Esophagus squamous epithelium (tissue), 5 donors: ENCODE measurements at places on chromosomes 6 and 20. TPM values are rescaled to one million over a fixed set of nuclear protein-coding genes. Genes with fewer than 3 reads are reported as not detected.

Gene C20orf204
- total RNA-seq, result 0.57 TPM

Gene CCDC170
- total RNA-seq, result 3.3 TPM

Gene ZSCAN23
- 1.1 TPM for total RNA-seq

Gene OLIG3
- total RNA-seq, result not detected

Gene RAMACL
- 1.4 TPM for total RNA-seq

Gene PPP1R14C
- total RNA-seq, result 9.3 TPM

Gene WFDC5
- 6.0 TPM for total RNA-seq

Gene AIF1
- 24.4 TPM for total RNA-seq

Gene XKR7
- not detected for total RNA-seq

- no peak for DNase-seq
- peaks cover 68% of the 10 kb centered on the region for H3K4me1 ChIP-seq
- H3K36me3 ChIP-seq, result peaks cover 8% of the 10 kb centered on the region
- no peak overlapping the region for H3K27ac ChIP-seq
- H3K4me3 ChIP-seq, result peak overlapping the region; percentile 99
Observed at GRCh38 chr6:3260296-3260695, 1.5 kb downstream of the PSMG4 start.

GRCh38 chr6:168015482-168016175, 18.2 kb downstream of the KIF25 start:
- no peak overlapping the region for H3K27ac ChIP-seq
- no peaks in the 10 kb centered on the region for H3K4me1 ChIP-seq
- no peak for DNase-seq
- no peaks in the 10 kb centered on the region for H3K27me3 ChIP-seq
- no peak overlapping the region for H3K4me3 ChIP-seq

- no peaks in the 10 kb centered on the region for H3K36me3 ChIP-seq
- H3K27ac ChIP-seq, result no peak overlapping the region
- H3K27me3 ChIP-seq, result no peaks in the 10 kb centered on the region
Observed at GRCh38 chr20:38237381-38237780, 23.2 kb downstream of the KIAA1755 start.

DNA sequence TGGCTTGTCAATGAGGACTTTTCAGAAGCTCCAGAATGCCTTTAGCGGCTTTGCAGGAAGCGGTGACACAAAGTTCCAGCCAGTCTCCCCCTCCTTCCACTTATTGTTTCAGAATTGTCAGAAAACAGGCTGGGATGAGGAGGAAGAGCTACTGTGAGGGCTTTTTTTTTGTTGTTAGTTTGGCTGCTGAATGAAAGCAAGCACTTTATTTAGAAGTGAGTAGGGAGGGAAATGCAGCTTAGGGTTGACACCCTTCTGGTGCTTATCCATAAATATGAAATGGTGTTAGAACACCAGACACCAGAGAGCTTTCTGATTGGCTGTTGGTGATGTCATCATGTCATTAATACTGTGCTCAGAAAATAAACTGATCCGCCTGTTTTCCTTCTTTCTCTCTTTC, 251.5 kb downstream of the SOX4 start:
- no peak overlapping the region for H3K4me3 ChIP-seq
- H3K36me3 ChIP-seq, result no peaks in the 10 kb centered on the region
- no peaks in the 10 kb centered on the region for H3K27me3 ChIP-seq
- peak overlapping the region; percentile 7 for H3K27ac ChIP-seq
- no peak for DNase-seq
- H3K4me1 ChIP-seq, result peaks cover 40% of the 10 kb centered on the region

GRCh38 chr6:157980288-157981131, 1.2 kb upstream of the SYNJ2 start:
- H3K4me3 ChIP-seq, result peak overlapping the region; percentile 99
- H3K27me3 ChIP-seq, result no peaks in the 10 kb centered on the region
- no peaks in the 10 kb centered on the region for H3K36me3 ChIP-seq
- peak overlapping the region; percentile 90 for H3K27ac ChIP-seq
- peaks cover 20% of the 10 kb centered on the region for H3K4me1 ChIP-seq

- no peaks in the 10 kb centered on the region for H3K36me3 ChIP-seq
- DNase-seq, result no peak
- no peak overlapping the region for H3K27ac ChIP-seq
- H3K4me3 ChIP-seq, result no peak overlapping the region
- no peaks in the 10 kb centered on the region for H3K27me3 ChIP-seq
Observed at GRCh38 chr6:50271266-50271665, 221.5 kb upstream of the DEFB112 start.

DNA sequence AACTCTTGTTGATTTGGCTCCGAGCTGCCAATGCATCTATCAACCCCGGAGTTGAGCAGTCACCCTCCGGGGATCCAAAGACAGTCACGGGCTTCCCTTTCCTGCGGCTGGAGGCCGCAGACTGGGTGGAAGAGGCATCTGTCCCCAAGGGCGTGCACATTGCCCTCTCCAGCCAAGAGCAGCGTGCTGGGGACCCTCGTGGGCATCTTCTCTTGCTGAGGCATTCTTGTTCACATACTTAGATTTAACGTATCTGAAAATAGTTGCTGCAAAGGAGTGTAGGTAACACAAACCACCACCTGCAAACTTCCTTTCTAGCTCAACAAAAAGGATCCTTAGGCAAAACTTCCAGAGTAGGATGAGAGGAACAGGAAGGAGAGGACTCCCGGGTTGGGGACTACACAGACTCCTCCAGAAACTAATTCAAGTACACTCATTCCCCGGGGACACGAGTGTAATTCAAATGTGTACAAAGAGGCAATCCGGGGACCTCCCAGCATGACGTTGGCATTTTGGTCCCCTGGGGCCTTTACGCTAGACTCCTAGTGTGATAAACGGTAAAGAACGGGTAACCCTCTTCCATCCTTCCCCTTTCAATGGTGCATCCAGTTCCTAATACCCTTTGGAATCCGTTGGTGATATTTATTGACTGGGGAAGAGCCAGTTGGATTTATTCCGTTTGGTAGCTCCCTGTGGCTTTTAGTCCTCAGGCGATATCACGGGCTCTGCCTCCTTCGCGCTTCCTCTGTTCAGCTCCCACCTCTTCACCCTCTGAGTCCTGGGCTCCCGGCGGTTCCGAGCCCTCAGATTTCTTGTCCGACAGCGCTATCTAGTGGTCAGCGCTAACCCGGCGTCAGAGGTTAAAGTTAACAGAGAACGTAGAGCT, 2.7 kb upstream of the COL12A1 start:
- peaks cover 5% of the 10 kb centered on the region for H3K27me3 ChIP-seq
- H3K4me3 ChIP-seq, result peak overlapping the region; percentile 71
- H3K36me3 ChIP-seq, result no peaks in the 10 kb centered on the region
- H3K27ac ChIP-seq, result peak overlapping the region; percentile 93

DNA sequence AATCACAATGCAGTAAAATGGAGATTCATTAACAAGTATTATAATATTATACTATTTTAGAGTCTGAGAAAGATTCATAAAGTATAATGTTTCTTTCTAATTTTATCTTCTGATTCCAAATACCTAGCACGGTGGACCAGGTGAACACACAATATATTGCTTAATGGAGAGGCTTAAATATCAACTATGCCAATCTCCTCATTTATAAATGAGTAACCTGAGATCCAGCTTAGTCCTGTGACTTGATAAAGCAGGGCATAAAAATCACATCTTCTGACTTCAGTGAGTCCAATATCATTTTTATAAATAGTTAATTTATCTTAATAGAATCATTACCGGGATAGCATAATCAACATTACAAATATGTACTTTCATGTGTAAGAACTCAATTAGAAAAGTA, 144.4 kb upstream of the GJE1 start:
- no peaks in the 10 kb centered on the region for H3K4me1 ChIP-seq
- no peak for DNase-seq
- H3K27me3 ChIP-seq, result no peaks in the 10 kb centered on the region
- H3K4me3 ChIP-seq, result no peak overlapping the region

- no peaks in the 10 kb centered on the region for H3K27me3 ChIP-seq
- no peaks in the 10 kb centered on the region for H3K4me1 ChIP-seq
- no peaks in the 10 kb centered on the region for H3K36me3 ChIP-seq
- DNase-seq, result no peak
- H3K27ac ChIP-seq, result no peak overlapping the region
- no peak overlapping the region for H3K4me3 ChIP-seq
Observed at GRCh38 chr20:15705975-15706374, 867.3 kb downstream of the KIF16B start.

DNA sequence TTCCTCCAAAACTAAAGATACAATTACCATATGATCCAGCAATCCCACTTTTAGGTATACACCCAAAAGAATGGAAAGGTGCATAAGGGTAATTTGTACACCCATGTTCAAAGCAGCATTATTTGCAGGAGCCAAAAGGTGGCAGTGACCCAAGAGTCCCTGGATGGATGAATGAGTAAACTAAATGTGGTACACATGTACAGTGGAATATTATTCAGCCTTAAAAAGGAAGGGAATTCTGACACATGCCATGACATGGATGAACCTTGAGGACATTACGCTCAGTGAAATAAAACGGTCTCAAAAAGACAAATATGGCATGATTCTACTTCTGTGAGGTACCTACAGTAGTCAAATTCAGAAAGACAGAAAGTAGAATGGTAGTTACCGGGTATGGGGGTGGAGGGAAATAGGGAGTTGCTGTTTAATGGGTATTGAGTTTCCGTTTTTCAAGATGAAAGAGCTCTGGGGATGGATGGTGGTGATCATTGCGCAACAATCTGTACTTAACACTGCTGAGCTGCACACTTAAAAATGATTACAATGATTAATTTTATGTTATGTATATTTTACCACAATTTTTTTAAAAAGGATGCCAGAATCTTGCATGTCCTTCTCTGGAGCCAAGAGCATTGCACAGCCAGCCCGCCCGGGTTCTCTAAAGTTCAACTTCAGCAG, 518.9 kb upstream of the JARID2 start:
- peak overlapping the region; percentile 13 for H3K27ac ChIP-seq
- H3K27me3 ChIP-seq, result no peaks in the 10 kb centered on the region
- H3K4me3 ChIP-seq, result no peak overlapping the region
- no peaks in the 10 kb centered on the region for H3K36me3 ChIP-seq
- H3K4me1 ChIP-seq, result no peaks in the 10 kb centered on the region

DNA sequence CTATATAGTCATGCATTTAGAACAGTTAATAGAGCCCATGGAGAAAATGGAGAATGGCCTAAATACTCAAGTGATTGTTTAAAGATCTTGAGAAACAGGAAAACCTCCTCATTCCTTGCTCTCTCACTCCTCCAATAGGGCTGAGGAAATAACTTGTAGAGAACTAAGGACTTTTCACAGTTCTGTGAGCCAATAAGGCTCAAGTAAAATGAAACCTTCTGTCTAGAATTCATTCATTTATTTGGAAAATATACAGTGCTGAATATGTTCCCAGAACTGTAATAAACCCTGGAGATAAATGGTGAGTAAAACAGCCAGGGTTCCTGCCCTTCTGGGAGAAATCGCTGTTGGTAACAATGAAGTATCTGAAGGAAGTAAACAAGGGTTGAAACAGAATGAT, 35.3 kb downstream of the ELOVL2 start:
- H3K4me1 ChIP-seq, result no peaks in the 10 kb centered on the region
- H3K27me3 ChIP-seq, result no peaks in the 10 kb centered on the region
- DNase-seq, result no peak

DNA sequence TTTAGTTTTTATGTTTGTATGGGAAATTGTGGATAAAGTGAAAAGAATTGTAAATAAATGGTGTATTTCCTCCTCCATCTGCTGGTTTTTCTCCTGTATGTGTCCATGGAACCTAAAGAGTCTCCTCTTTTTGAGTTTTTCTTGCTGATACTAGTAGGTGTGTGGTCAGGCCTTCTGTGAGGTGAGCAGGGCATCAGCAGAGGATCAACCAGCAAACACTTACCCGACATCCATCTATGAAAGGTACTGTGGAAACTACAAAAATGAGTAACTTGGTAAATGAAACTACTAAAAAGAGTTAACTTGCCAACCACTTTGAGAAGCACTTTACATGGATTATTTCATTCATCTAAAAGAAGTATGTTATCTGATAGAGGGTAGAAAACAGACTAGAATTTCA, 20.9 kb upstream of the RNF8 start:
- DNase-seq, result no peak
- H3K27ac ChIP-seq, result no peak overlapping the region
- H3K4me1 ChIP-seq, result no peaks in the 10 kb centered on the region

DNA sequence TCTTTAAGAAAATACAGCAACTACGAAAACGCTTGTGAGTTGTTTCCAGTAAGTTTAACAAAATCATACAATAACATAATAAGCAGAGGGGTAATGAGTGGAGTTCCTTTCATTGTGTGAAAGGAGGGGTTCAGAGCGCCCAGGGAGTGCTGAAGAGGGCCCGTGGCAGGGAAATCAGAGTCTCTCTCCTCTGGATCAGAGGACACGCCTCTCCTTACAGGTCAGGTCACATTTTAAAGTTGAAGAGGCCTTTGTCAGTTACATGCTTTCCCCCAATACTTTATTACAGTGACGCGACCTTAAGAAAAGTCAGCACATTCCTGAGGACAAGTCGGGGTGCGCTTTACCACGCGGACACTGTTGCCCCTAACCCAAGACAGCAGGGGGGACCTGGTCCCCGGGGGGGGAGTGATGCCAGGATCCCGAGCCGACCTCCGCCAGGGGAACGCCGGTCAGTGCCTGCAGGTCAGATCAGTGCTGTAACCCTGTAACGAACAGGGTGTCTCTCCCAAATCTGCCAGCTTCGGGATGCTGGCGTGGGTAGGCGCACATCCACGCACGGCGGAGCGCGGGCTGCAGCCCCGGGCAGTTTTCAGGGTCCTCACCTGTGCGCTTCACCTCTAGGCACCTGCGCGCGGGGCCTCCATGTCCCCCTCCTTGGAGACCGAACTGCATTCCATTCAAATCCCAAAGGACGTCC, 848 bp downstream of the DACT2 start:
- H3K4me1 ChIP-seq, result peaks cover 49% of the 10 kb centered on the region
- no peaks in the 10 kb centered on the region for H3K36me3 ChIP-seq
- peak overlapping the region; percentile 64 for H3K4me3 ChIP-seq
- DNase-seq, result no peak
- no peak overlapping the region for H3K27ac ChIP-seq
- peaks cover 62% of the 10 kb centered on the region for H3K27me3 ChIP-seq

DNA sequence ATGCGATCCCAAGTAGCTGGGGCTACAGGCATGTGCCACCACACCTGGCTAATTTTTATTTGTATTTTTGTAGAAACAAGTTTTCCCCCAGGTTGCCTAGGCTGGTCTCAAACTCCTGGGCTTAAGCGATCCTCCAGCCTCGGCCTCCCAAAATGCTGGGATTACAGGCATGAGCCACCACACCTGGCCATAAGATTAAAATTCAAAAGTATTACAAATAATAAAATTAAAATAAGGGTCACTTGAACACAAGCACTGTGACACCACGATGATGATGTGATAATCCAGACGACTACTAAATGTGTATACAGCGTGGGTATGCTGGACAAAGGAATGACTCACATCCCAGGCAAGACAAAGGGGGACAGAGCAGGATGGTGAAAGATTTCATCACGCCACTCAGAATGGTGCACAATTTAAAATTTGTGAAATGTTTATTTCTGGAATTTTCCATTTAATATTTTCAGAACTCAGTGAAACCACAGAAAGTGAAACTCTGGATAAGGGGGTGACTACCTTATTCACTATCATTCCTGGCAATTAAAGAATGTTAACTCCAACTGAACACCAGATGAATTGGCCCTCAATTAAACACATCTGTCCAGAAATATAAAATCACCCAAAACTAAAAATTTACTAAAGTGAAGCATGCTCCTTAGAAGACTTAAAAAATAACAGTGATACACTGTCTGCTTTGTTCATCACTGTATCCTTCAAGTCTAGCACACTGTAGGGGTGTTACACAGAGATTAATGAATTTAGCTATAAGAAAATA, 13.1 kb downstream of the B4GALT5 start:
- H3K27me3 ChIP-seq, result no peaks in the 10 kb centered on the region
- no peak for DNase-seq
- peaks cover 34% of the 10 kb centered on the region for H3K4me1 ChIP-seq
- H3K36me3 ChIP-seq, result no peaks in the 10 kb centered on the region
- H3K27ac ChIP-seq, result no peak overlapping the region
